ENCODE measurements at places on chromosomes 16 and 17.

DNA sequence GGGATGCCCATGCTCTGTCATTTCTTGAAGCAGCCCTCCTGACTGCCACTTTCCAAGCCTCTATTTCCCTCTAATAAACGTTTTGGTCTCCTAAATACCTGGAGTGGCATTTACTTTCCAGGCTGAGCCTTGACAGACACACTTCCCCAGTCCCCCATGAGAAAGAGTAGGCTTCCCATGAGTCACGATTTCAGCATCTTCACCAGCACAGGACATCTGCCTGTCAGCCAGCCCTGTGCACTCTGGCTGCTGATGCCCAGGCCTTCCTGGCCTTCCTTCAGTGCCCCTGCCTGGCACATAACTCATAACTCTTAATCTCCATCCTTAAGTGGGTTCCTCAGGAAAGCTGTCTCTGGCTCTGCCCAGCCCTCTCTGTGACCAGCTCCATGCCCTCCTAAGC lies 30.8 kb upstream of the GAS7 start:
- no peak for DNase-seq

DNA sequence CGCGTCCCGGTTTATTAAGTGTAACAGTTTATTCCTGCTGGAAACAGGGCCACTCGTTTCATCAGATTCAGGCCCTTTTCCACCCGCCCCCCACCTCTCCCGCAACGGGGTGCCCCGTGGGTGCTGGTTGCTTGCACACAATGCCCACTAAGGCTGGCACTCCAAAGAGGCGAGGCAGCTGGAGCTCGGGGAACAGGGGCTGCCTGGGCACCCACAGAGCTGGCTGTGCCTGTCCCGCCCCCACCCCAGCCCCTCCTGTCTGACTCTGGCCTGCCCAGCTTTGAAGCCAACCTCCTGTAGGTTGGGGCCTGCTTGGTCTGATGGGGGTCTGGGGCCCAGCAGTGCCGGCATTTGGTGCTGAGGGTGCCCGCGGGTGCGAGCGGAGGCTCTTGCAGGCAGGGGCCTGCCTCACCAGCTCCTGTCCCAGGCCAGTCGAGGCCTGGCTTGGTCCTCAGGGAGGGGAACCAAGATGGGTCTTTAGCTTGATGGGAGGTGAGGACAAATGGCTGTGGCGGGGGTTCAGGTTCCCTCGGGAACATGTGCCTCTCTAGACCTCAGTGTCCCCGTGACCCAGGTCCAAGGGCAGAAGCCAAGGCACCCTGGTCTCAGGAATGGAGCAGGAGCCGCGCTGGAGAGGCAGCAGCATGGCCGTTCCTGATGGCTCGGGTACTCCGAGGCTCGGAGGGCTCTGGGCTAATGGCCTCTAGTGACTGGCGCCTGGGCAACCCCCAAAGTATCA lies 20.1 kb downstream of the MYBBP1A start:
- DNase-seq, result no peak

- DNase-seq, result peak; percentile 95
Observed at GRCh38 chr17:59565171-59565958, at the start of gene DHX40. Gene DHX40 (plus strand): TSS chr17:59565610. CDS start chr17:59565672, 62 bp downstream.

GRCh38 chr16:87338155-87338765 lies 21.1 kb upstream of the C16orf95 start:
- DNase-seq, result no peak

DNA sequence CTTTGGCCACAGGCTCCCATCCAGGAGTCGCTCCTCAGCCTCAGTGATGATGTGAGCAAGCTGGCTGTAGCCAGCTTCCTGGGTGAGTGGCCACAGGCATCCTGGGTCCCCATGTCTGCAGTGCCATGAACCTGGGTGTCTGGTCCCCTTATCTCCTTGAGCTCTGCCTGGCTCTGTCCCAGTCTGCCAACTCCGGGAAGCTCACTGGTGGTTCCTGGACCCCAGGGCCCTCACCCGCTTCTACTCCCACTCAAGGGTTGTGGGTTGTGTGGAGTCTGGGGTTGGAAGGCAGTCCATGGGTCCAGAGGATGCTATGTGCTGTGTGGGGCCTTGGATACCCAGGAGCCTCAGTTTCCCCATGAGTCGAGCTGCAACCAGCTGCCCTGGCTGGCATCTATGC lies 11.7 kb upstream of the SMIM5 start:
- DNase-seq, result no peak

DNA sequence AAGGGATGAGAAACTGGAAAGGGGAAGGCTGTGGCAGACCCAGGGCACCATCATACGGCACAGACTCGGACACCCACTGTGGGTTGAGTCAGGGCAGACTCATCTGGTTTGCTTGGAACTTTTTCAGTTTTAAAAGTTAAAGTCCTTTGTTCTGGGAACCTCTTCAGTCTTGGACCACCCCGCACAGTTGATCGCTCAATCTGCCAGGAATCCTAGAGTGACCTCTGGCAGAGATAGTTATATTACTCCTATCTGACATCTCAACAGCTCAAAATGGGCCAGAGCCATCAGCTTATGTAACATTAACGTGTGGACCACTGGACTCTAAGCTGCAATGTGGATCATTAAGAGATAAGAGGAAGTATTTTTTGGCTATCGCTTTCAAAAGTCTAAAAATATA lies 164.3 kb downstream of the ABCA8 start:
- DNase-seq, result no peak

DNA sequence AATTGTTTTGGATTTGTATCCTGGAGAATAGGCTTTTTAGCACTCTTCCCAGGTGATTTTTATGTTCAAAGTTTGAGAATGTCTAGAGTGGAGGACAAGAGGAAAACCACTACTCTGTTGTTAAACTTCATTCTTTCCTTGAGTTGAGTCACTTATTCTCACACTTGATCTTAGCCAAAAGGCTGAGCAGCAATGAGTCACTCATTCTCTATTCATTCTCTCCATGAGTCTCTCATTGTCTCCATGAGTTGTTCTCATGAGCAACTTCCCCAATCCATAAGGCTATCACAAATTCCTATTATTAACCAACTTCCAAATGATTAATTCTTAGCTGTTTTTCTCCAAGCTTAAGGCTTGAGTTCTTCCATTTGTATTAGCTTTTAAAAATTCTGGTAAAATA lies 1393.3 kb downstream of the CDH8 start:
- DNase-seq, result no peak

Measured in germinal center (tissue), 1 donor.